ENCODE measurements at places on chromosomes 1 and 21.

DNA sequence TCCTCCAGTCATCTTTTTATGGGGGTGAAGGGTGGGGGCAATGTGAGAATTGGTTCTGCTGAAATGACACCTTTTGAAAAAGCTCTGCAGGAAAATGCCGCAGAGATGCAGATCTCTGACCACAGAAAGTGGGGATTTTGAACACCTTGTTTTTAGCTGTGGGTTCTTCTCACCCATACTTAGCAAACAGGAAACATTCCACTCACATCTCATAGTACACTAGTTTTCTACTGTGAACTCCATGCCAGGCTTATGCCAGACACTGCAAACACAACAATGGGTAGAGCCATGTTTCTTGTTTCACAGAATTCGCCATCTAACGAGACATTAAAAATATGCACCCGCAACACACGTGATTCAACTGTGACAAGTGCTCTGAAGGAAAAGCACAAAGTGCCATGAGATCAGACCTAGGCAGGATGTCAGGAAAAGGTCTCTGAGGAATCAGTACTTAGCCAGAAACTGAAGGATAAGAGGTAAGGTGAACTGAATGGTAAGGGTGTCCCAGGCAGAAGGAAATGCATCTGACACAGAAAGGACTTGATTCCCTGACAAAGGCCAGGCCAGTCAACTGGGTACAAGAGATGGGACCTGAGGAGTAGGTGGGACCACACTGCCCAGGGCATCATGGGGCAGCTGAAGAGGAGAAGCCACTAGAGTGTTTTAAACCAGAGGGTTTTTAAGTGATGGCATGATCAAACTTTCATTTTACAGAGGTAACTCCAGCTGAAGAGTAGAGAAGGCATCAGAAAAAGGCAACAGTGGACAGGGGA, 83.8 kb upstream of the JAK1 start:
- DNase-seq: no peak

GRCh38 chr21:42161401-42161955, 57.5 kb upstream of the ABCG1 start:
- no peak for DNase-seq

DNA sequence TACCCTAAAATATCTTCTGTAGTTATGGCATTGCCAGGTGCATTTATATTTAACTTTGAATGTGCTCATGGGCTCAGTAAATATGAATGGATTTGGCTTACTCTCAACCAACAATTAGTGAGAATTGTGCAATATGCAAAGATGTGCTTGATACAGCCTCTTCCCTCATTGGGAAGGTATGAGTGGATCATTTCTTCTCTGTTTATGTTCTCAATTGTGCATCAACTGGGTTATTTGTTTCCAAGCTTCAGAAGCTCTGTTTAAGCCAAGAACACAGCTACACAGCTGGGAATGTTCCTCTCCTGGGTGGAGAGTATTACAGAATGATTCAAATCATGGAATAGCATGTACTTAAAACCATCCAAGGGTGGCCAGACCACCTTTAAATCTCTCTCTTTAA, 17.6 kb upstream of the MAP1LC3C start:
- no peak for DNase-seq

- DNase-seq: no peak
These were observed 135.4 kb downstream of the DMRTB1 start for GRCh38 chr1:53594391-53595180.

- DNase-seq: no peak
These were observed 29.0 kb downstream of the ZSWIM5 start for GRCh38 chr1:45177452-45177851.

DNA sequence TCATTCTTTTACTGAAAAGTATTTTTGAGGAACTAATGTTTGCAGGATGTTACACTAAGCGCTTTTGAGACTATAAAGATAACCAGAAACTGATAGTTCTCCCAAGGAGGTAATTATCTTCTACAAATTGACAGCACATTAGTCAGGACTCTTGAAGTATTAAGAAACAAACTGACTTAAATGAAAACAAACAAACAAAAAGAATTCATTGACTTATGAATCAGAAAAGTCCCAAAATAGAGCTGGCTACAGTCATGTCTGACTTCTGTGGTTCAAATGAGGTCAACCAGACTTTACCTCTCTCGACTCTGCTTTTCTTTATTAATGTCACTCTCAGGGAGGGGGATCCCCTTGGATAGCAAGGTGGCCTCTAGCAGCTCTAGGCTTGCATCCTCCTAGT, 296.8 kb downstream of the TPR start:
- DNase-seq: no peak

DNA sequence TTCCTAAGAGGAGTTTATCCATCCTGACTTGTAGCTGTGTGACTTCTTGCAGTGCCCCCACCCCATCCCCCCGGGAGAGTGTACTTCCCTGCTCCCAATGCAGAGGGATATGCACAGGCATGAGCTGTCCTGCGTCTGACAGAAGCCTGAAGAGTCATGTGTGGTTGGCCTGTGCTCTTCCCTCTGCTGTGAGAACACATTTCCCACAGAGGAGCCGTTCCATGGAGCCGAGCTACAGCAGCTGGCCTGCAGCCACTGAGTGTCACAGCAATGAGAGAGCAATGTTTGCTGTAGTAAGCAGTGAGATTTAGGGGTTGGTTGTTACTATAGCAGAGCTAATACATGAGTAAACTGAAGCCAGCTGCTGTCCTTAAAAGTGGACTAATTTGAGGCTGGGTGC, 22.0 kb downstream of the PARS2 start:
- no peak for DNase-seq

- DNase-seq: no peak
These were observed 56.2 kb downstream of the DPYD start for GRCh38 chr1:97864615-97865014.

- no peak for DNase-seq
These were observed 1063.4 kb downstream of the PLA2G4A start for GRCh38 chr1:187891993-187892682.

- DNase-seq: peak; percentile 61
These were observed 13.8 kb downstream of the PARK7 start for GRCh38 chr1:7975212-7975865.

GRCh38 chr1:195105281-195105680, 1503.0 kb downstream of the KCNT2 start:
- DNase-seq: no peak
